SW480 (cell line): ENCODE measurements at places on chromosomes 13 and 19.
A peak's percentile ranks its signal among the peaks of the same experiment; 100 is the strongest.

DNA sequence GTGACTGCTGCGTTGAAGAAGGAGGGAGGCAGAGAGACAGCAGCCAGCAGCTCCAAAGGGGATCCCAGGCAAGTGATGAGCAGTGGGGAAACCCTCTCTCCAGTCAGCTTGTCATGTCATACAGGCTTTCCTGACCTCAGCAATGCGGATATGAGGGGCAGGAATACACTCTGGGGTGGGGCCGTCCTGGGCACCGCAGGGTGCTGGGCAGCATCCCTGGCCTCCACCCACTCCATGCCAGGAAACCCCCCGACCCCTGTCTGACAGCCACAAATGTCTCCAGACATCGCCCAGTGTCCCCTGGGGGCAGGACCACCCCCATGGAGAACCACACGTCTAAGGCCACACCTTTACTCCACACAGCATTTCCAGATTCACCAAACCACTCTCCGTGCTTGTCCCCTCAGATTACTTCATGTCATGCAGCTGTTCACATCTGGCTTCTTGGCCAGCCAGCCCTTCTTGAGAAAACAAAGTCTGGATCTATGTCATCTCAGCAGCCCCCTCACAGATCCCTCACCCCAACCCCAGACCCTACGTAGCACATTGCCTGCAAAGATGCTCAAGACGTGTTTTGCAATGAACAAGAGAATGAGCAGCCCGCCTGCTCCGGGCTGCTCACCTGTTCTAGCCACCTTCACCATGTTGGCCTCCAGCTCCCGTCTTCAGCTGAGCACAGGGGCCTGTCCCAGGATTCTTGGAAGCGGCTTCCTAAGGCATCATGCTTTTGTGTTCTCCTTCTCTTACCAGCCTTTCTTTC is 46.5 kb downstream of the RFX2 start:
- DNase-seq = no peak

GRCh38 chr19:7333198-7334118 is 15.3 kb upstream of the ARHGEF18 start:
- DNase-seq = no peak

DNA sequence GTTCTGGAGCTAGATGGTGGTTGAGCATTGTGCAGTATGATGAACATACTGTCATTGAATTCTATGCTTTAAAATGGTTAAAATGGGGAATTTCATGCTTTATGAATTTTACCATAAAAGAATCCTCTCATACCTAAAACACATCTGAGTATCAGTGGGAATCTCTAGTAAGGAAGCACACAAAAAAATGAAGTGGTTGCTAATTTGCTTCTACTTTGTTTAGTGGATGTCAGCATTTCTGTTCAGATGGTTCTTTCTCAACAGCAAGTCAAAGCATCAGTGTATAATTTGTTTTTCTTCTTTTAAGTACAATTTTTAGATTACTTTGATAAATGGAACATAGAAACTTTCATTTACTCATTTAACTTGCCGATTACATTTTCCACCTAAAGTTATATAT is 52.1 kb upstream of the AKAP11 start:
- DNase-seq = no peak

DNA sequence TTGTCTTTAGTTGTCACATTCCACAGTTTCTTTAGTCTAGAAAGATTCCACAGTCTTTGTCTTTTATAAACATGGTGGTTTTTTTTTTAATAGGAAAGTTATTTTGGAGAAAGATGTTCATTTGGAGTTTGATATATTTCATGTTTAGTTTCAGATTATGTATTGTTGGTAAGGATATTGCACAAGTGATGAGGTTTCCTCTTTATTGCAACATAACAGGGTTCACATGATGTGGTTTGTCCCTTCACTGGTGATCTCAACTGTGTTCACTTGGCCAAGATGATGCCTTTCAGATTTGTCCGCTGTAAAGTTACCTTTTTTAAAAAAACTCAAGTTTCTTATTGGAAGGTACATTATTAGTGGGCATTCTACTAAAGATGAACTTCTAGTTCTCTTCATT is 3.2 kb downstream of the ZNF230 start:
- DNase-seq = no peak

- DNase-seq = no peak
Observed at GRCh38 chr19:1828279-1829238, 16.5 kb upstream of the ATP8B3 start.

DNA sequence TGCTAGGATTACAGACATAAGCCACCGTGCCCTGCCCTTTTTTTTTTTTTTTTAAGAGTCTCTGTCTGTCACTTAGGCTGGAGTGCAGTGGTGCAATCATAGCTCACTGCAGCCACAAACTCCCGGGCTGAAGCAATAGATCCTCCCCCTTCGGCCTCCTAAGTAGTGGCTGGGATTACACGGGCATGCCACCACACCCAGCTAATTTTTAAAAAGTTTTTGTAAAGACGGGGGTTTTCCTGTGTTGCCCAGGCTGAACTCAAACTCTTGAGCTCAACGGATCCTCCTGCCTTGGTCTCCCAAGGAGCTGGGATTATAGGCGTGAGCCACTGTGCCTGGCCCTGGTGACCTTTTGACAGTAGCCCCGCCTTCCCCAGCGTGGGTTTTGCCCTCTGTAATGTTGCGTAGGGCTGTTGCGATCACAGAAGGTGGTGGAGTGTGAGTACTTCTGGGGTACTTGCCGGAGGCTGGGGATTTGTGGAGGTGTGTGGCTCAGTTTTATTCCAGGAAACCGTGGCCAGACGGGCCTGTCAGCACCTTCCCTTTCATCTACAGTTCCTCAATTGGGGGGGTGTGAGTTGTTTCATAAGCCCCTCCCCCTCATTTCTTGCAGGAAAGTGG is 11.6 kb upstream of the RETN start:
- DNase-seq = no peak

DNA sequence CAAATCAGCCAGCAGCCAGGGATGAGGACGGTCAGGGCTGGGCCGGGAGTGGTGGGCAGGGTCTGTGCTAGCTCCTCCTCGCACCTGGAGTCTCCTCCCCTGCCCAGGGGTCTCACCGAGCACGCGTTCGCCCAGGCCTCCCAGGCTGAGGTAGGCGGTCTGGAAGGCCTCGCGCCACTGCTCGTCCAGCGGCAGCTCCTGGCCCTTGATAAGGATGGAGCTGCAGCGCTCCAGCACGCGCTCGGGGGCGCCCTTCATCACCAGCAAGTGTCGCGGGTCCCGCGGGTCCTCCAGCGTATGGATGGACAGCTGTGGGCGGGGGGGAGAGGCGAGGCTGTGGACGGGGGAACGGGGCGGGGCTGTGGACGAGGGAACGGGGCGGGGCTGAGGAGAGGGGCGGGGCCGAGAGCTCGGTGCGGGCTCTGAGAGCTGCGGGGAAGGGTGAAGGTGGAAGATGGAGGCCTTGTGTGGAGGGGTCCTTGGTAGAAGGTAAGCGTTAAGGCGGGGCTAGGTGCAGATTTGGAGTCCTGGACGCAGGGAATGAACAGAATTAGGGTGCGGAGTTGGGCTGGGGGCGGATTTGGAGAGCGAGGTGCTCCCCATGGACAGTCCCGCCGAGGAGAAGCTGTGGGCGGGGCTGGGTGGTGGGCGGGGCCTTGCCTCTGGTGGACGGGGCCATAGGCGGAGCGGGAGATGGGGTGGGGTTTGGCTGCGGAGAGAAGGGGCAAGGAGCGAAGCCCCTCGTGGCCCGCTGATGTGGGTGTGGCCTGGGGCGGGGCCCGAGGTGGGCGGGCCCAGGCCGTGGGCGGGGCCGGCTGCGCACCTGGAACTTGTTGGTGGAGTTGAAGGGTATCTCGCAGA is 5.7 kb downstream of the ATP4A start:
- no peak for DNase-seq

DNA sequence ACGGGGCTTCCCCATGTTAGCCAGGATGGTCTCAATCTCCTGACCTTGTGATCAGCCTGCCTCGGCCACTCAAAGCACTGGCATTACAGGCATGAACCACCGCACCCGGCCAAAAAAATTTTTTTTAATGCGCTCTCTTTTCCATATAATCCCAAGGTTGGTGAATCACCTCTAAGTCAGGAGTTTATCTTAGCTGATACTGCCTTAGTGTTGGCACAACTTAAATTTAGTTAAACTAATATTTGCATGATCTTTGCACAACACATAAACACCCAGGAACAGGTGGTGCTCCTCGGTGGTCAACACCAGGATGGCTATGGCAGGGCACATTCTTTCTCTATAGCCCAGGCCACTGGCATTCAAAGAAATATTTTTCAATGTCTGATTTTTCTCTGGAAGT is 24.1 kb upstream of the PSG7 start:
- DNase-seq = no peak

DNA sequence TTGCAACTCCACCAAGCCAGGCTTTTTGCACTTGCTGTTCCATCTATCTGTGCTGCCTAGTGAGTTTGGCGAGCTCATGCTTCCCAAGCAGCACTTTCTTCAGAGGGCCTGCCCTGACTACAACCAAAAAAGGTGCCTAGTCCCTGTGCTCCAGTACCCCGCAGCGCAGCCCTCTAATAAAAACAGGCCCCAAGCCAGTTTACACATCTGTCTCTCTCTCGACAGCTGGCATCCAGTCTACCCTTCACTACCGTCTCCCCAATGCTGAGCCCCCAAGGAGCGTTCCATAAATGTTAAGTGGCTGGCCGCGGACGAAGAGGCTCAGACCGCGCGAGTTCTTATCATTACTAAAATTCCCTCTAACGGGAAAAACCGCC is 512 bp downstream of the MED4 start:
- DNase-seq = no peak

- DNase-seq = peak; percentile 49
Observed at GRCh38 chr19:10701955-10702525, 801 bp downstream of the QTRT1 start.

DNA sequence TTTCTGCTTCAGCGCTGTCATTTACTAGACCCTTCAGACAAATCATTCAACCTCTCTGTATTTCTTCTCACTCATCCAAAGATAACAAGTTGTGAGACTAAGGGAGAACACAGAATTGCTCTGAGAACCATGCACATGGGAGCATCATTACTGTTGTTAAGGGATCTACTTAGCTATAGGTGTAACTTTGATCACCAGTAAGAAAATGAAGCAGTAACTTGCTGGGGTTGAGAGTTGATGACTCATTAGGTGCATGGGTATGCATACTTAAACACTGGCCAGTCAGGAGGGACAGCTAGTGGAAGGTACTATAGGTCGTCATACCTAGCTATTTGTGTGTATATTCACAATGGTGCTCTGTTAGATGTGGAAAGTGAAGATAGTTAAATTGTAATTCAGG is 61.5 kb downstream of the B3GLCT start:
- no peak for DNase-seq

GRCh38 chr13:49253310-49253709 is 5.6 kb downstream of the CDADC1 start:
- DNase-seq = no peak

- no peak for DNase-seq
Observed at GRCh38 chr13:41701676-41702075, 244.3 kb downstream of the RGCC start.

GRCh38 chr19:768424-768823 is 17.5 kb downstream of the MISP start:
- DNase-seq = no peak

- no peak for DNase-seq
Observed at GRCh38 chr19:18668744-18669523, 14.5 kb upstream of the CRTC1 start.

- DNase-seq = no peak
Observed at GRCh38 chr19:2659856-2660432, 42.5 kb downstream of the GNG7 start.

DNA sequence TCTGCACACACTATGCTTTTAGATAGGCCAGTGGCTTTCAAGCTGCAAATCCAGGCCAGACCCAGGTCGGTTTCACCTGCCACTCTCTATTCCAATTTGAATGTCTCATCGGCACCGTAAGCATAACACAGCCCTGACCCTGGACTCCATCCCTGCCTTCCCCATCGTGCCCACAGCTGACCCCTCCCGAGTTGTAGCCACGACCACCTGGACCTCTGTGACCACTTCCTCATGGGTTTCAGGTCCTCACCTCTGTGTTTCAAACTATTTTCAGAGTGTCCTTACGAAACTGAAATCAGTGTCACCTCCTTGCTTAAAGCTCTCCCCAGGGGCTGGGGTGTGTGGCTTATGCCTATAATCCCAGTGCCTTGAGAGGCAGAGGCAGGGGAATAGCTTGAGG is 9.0 kb upstream of the HSH2D start:
- DNase-seq = no peak

- DNase-seq = peak; percentile 69
Observed at GRCh38 chr13:35838356-35838755, 292.8 kb downstream of the DCLK1 start.

DNA sequence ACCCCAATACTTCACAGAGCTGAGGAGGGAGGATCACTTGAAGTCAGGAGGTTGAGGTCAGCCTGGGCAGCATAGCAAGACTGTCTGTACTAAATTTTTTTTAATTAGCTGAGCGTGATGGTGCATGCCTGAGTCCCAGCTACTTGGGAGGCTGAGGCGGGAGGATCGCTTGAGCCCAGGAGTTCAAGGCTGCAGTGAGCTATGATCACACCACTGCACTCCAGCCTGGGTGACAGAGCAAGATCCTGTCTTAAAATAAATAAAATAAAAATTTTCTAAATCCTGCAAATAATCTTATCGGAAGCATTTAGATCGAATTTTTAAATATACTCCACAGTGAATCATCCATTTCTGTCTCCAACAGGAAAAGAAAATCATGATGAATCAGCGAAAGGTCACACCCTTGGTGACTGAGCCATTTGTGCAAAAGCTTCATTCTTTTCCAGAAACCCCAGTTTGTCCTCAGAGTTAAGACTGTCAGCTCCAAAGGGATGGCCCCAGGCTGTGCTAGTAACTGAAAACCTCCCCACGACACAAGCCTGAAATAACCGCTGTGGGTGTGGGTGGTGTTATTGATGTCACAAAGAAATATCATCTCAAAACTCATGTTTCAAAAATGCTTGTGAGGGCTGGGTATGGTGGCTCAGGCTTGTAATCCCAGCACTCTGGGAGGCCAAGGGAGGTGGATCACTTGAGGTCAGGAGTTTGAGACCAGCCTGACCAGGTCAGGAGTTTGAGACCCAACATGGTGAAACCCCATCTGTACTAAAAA is 167.6 kb downstream of the PTPRS start:
- peak; percentile 58 for DNase-seq

GRCh38 chr13:44218501-44219240 is 155.0 kb upstream of the SERP2 start:
- DNase-seq = no peak

DNA sequence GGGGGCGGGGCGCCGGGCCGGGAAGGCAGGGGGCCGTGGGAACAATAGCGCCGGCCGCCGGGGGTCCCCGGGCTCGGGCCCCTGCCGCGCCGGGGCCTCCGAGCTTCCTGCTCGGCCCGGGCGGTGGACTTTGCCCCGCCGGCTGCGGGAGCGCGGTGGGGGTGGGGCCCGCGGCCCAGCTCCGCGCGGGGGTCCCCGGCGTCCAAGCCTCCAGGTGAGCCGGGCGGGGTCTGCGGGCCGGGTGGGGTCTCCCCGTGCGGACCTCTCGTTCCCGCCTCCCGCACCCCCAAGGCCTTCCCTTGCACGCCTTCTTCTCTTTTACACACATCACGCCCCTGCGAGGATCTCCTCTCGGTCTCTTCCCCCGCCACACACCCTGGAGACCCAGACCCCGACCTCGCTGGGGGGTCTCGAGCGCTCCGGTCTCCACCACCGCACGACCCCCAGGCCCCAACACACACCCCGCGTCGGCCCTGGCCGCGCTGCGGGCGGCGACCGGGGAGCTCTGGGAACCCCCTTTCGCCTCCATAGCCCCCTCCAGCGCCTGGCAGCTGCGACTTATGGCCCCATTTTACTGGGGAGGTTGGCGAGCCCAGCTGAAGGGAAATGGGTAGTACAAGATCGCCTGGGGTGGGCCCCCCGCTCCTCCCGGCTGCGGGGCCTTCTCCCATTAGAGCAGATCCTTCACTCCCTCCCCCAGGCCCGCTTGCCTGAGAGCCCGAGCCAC is 711 bp downstream of the CAMSAP3 start:
- DNase-seq = no peak
